ENCODE measurements at places on chromosomes 1 and 21. TPM values are rescaled to one million over a fixed set of nuclear protein-coding genes. Genes with fewer than 3 reads are reported as not detected.
A peak's percentile ranks its signal among the peaks of the same experiment; 100 is the strongest.

The CFAP141 gene
- 8.4 TPM for total RNA-seq

The LMX1A gene
- total RNA-seq, result 0.62 TPM

The IL20 gene
- total RNA-seq, result not detected

The KRTAP10-11 gene
- total RNA-seq, result 0.37 TPM

The FMO3 gene
- total RNA-seq, result 2.4 TPM

The SPATA6 gene
- total RNA-seq, result 138 TPM

The RXFP4 gene
- 0.37 TPM for total RNA-seq

The TRIM67 gene
- total RNA-seq, result 0.24 TPM

GRCh38 chr1:112866151-112866550 is 89.8 kb downstream of the SLC16A1 start:
- no peak for DNase-seq
- H3K4me3 ChIP-seq, result no peak overlapping the region
- no peaks in the 10 kb centered on the region for H3K36me3 ChIP-seq
- H3K27ac ChIP-seq, result no peak overlapping the region
- H3K4me1 ChIP-seq, result no peaks in the 10 kb centered on the region
- no peaks in the 10 kb centered on the region for H3K27me3 ChIP-seq

DNA sequence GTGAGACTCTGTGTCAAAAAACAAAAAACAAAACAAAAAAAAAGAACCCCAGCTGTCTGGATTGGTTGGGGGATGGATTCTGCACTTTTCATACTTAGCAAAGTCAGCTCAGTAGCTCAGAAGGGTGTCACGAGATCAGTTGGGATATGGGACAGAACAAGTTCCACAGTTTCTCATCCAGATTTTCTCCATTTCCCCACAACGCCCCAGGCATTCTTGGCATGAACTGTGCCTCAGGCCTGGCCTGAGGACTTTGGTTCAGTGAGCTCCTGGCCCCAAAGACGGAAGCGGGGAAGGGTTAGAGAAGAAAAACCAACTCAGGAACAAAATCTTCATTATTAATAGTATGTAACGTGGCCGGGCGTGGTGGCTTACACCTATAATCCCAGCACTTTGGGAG is 1.9 kb downstream of the AKR7A2 start:
- DNase-seq, result no peak
- H3K4me1 ChIP-seq, result peaks cover 23% of the 10 kb centered on the region
- H3K27me3 ChIP-seq, result no peaks in the 10 kb centered on the region
- H3K27ac ChIP-seq, result no peak overlapping the region

- no peak overlapping the region for H3K4me3 ChIP-seq
- no peaks in the 10 kb centered on the region for H3K4me1 ChIP-seq
These were observed 210.8 kb upstream of the JUN start for GRCh38 chr1:58994664-58995063.

- peaks cover 19% of the 10 kb centered on the region for H3K4me1 ChIP-seq
- peak overlapping the region; percentile 45 for H3K4me3 ChIP-seq
- H3K27ac ChIP-seq, result peak overlapping the region; percentile 41
These were observed 1.7 kb downstream of the BEST4 start for GRCh38 chr1:44786138-44786840.

DNA sequence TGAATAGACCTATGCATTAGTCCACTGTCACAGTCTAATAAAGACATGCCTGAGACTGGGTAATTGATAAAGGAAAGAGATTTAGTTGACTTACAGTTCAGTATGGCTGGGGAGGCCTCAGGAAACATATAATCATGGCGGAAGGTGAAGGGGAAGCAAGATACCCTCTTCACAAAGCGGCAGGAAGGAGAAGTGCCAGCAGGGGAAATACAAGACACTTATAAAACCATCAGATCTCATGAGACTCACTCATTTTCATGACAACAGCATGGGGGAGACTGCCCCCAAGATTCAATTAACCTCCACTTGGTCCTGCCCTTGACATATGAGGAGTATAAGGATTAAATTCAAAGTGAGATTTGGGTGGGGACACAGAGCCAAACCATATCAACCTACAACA is 59.4 kb downstream of the CAPN9 start:
- H3K4me3 ChIP-seq, result no peak overlapping the region
- no peaks in the 10 kb centered on the region for H3K4me1 ChIP-seq
- no peaks in the 10 kb centered on the region for H3K36me3 ChIP-seq
- no peak for DNase-seq
- H3K27me3 ChIP-seq, result no peaks in the 10 kb centered on the region

- no peak overlapping the region for H3K4me3 ChIP-seq
- H3K4me1 ChIP-seq, result no peaks in the 10 kb centered on the region
- H3K36me3 ChIP-seq, result no peaks in the 10 kb centered on the region
- no peak overlapping the region for H3K27ac ChIP-seq
These were observed 34.5 kb downstream of the LRRN2 start for GRCh38 chr1:204650911-204651570.

Data from testis (tissue), 5 donors.